ENCODE measurements at places on chromosomes 12 and 14. TPM values are rescaled to one million over a fixed set of nuclear protein-coding genes. Genes with fewer than 3 reads are reported as not detected.

- no peak for DNase-seq
Measured at GRCh38 chr14:104639885-104640548, 35.4 kb upstream of the TMEM179 start.

DNA sequence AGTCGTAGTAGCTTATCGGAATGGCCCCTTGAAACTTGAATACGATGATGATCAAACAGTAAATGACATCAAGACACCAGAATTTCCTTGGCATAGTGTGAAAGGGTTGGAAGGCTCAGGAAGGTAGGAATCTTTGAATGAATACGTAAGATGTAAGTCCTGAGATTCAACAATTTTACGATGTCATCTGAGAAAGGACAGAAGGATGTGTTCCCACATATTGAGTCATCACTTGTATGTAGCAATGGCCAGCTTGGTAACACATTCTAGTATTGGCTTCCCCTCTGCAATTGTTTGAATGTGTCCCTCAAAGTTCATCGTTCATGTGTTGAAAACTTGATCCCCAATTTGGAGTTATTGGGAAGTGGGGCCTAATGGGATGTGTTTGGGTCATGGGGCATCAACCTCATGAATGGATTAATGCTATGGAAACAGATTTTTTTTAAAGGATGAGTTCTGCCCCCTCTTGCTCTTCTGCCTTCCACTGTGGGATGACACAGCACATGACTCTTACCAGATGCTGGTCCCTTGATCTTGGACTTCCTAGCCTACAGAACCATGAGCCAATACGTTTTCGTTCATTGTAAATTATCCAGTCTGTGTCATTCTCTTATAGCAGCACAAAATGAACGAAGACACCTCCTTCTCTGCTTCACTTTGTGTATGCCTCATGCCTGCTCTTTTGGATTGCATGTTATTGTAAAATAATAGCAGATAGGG is 284.6 kb downstream of the BCAT1 start:
- no peak for DNase-seq

- DNase-seq: no peak
Measured at GRCh38 chr14:84546236-84546635, 983.7 kb upstream of the FLRT2 start.

DNA sequence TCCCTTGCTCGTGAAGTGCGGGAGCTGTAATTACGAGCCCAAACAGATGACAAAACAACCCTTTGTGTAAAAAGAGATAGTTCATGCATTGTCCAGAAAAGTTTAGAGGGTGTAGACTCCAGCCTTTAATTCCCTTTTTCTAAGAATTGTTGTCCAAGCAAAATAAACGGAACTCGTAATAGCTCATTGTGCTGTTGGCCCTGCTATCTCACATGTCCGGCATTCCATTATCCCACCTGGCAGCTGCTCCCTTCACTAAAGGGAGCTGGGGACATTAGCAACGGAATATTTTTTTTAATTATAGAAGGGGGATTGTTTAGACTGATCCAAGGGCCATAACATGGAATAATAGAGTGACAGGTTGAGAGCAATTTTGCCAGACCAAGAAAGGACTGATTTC is 277.5 kb upstream of the TBX3 start:
- DNase-seq: no peak

- no peak for DNase-seq
Measured at GRCh38 chr14:44873536-44873935, 88.2 kb downstream of the KLHL28 start.

- no peak for DNase-seq
Measured at GRCh38 chr14:42488965-42489364, 882.3 kb downstream of the LRFN5 start.

The RTN1 gene
- total RNA-seq: 1.6 TPM

GRCh38 chr12:104627231-104627989 is 170.7 kb downstream of the CHST11 start:
- no peak for DNase-seq

DNA sequence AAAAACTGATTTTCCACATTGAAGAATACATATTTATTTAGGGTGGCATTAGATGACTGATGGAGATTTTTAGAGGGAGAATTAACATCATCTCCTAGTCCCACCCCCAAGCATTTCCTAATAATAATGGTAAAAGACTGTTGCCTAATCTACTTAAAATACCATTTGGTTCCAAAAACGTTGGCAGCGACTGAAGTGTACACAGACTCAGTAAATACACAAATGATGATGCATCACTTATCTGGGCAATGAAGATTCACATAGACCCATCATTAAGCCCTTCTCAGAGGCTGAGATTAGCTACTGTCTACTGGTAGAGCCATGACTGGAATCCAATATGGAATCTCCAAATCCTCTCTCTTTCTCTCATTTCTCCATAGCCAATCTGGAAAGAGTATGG is 18.2 kb downstream of the RTN1 start:
- DNase-seq: no peak

DNA sequence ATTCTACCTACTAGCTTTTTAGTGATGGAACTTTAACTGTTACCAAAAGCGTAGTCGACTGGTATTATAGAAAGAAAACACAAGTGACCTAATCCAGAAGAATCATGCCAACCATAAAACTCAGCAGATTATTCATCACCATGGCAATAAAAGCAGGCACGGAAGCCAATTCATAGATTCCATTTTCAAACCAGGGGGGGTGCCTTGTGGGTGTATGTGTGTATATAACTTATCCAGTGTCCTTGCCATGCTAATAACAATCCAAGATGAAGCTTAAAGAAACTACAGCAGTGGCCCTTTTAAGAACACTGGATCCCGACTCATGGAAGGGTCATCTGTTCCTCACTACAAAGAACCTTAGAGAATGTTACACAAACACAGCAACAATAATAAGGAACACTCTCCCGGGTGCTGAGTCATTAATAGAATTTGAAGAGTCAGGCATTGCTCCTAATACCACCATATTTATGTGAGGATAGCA is 61.0 kb downstream of the EPS8 start:
- DNase-seq: no peak

- peak; percentile 82 for DNase-seq
Measured at GRCh38 chr14:95519699-95520098, 3.2 kb upstream of the SYNE3 start.

- no peak for DNase-seq
Measured at GRCh38 chr14:99672506-99673304, 11.4 kb upstream of the CYP46A1 start.

GRCh38 chr12:52097045-52097666 is 17.7 kb downstream of the SMIM41 start:
- DNase-seq: no peak

DNA sequence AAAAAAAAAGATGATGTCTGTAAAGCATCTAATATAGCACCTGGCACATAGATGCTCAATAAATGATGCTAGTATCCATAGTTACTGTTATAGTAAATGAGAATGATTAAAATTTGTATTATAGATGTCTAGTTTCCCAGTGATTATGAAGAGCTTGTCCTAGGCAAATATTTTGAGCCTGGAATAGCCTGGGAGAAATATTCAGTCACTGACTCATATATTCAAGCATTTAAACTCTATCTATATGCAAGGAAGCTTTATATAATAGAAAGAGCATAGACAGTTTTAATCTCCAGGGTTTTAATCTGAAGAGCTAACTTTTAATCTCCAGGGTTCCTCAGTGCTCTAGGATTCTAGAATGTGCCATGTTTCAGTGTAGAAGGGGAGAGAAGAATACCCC is 91.5 kb upstream of the VASH1 start:
- DNase-seq: no peak

DNA sequence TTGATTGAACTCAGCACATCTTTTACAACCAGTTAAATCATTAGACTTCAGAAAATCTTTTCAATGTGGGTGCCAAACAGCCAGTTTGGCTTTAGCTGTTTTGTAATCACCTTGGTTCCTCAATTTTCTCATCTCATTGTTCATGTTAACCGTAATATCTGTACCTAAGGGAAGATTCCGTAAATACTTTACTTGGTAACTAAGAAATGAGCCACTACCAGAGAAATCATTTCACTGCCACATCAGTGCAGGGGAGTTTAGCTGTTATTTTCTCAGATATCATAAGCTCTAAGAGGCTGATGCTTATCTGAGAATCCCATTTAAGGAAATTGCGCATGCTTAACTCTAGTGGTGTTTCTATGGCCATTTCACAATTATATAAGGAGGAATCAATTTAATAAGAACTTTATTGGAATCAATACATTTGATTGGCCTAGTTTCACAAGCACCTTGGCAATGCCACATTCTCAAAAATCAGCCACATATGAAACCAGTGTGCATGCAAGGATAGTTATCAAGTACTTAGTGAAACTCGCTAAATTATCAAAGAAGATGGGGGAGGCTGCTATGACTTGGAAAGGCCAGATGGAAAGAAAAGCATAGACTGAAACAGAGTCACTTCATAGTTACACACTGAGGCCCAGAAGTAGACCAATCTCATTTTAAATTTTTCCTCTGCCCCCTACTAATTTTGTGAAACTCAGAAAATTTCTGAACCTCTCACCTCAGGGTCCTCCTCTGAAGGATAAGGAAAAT is 28.1 kb upstream of the IL22 start:
- DNase-seq: no peak

The BCL2L14 gene
- not detected for total RNA-seq

GRCh38 chr14:71166180-71166837 is 259.1 kb downstream of the PCNX1 start:
- DNase-seq: no peak

The ADCY4 gene
- total RNA-seq: 27.3 TPM

DNA sequence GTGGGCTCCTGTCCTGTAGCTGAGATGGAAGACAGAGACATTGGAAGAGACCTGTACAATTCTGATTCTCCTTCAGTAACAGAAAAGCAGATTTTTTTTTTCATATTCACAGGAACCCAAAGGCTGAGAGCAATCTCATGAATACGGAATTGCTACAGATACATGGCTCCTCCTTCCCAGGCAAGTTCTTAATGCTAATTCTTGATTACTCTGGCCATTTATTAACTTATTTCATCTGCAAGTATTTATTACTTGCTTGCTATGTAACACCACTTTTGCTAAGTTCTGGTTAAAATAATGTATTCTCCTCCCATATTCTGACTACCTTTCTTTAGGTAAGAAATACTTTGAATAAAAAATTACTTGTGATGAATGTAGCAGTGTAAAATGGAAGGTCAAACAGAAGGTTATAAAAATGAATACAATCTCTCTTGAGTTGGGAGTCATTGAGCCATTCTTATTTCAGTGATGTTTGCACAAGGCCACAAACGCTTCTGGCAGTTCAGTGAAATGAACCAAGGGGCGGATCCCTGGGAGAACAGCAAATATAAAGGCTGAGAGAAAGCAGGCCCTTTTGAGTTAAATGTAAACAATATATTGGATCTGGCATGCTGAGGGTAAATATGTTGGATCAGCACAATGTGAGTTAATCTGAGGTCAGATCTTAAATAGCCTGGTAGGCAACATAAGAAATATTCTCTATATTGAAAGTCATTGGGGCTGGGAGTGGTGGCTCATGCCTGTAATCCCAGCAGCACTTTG is 37.6 kb downstream of the MUCL1 start:
- no peak for DNase-seq

The RHOJ gene
- total RNA-seq: 18.3 TPM

DNA sequence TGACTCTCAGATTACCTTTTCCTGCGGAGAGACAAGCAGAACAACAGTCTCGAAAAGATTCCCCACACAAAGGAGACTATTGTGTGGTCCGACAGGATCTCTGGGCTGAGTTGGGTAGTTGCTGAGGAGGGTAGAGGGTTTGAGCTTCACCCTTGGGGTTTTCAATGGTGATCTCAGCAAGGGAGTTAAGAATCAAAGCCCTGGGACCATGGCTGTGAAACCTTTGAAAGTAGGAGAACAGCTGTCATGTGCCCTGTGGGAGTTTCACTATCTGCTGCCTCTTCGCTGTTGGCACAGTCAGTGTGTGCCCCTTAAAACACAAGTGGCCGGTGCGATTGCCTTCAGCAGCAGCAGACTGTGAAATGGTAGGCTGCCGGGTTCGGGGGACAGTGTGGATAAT is 14.2 kb upstream of the PLEK2 start:
- DNase-seq: no peak

- DNase-seq: no peak
Measured at GRCh38 chr12:93823616-93824391, 146.6 kb downstream of the CRADD start.
